ENCODE measurements at places on chromosomes 11 and 22. TPM values are rescaled to one million over a fixed set of nuclear protein-coding genes. Genes with fewer than 3 reads are reported as not detected.

SPDYC gene
- total RNA-seq = not detected

SIK3 gene
- 37.4 TPM for total RNA-seq

DBX1 gene
- total RNA-seq = not detected

OR51B4 gene
- 1.5 TPM for total RNA-seq

VPREB1 gene
- total RNA-seq = 1.2 TPM

CTSF gene
- total RNA-seq = 79.2 TPM

MICAL3 gene
- 44.0 TPM for total RNA-seq

C22orf23 gene
- total RNA-seq = 0.64 TPM

OR5AS1 gene
- not detected for total RNA-seq

PKDREJ gene
- 0.12 TPM for total RNA-seq

FOLR1 gene
- 20.3 TPM for total RNA-seq

WNT11 gene
- total RNA-seq = 30.8 TPM

PANX1 gene
- total RNA-seq = 20.9 TPM

FAM83F gene
- total RNA-seq = 2.5 TPM

SIDT2 gene
- 39.8 TPM for total RNA-seq

CCDC134 gene
- total RNA-seq = 19.0 TPM

PATE2 gene
- not detected for total RNA-seq

INS gene
- 0.35 TPM for total RNA-seq

SORL1 gene
- 67.6 TPM for total RNA-seq

CYP2D6 gene
- 2.5 TPM for total RNA-seq

CCDC116 gene
- total RNA-seq = 0.35 TPM

RIC3 gene
- total RNA-seq = 11.2 TPM

C11orf86 gene
- not detected for total RNA-seq

FBLN1 gene
- 145 TPM for total RNA-seq

TMPRSS5 gene
- total RNA-seq = 1.5 TPM

SCARF2 gene
- 40.4 TPM for total RNA-seq

MFNG gene
- 9.6 TPM for total RNA-seq

SLC15A3 gene
- total RNA-seq = 21.6 TPM

TOMT gene
- total RNA-seq = not detected

SYNGR1 gene
- 41.5 TPM for total RNA-seq

CHADL gene
- 5.1 TPM for total RNA-seq

All from metanephros (tissue), 2 donors.